ENCODE measurements at places on chromosomes 6 and 20.

- no peak for DNase-seq
These were observed 487.3 kb upstream of the JARID2 start for GRCh38 chr6:14758421-14759081.

- no peak for DNase-seq
These were observed 417.0 kb downstream of the HAO1 start for GRCh38 chr20:7523288-7523687.

DNA sequence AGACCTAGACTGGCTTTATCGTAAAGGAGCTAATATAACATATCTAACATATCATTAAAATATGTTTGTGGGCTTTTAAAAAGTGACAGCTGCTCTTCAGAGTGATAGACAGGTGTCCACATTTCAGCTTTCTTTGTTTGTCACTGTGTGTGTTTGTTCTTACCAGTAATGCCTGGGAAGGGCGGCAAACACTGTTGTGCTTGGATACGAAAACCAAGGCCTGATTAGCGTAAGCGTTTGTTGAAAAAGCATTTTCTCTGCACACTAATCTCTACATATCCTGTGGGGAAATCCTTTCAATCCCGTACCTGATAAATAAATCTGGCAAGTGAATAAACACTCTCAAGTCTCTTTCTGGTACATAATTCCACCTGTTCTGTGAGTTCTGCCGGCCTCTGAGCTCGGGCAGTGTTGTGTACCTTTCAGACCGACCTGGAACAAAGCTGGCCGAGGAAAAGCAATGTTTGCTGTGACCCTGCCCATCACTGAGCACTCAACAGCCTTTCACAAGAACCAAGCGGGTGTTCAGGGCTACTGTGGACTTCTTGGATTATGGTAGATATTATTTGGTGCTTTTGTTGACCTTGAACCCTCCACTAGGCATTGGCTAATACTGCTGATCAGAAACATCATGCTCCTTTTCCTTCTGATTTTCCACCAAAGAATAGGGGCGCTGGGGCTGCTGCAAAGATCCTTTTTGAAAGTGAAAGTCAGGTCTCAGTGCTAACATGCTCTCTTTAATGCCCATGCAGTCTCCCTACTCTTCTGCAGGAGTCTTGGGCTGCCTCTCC is 100.4 kb downstream of the CD83 start:
- DNase-seq, result no peak

- DNase-seq, result peak; percentile 48
These were observed 102.6 kb downstream of the PERP start for GRCh38 chr6:138004430-138005287.

GRCh38 chr6:6851059-6851948 is 256.5 kb upstream of the RREB1 start:
- no peak for DNase-seq

DNA sequence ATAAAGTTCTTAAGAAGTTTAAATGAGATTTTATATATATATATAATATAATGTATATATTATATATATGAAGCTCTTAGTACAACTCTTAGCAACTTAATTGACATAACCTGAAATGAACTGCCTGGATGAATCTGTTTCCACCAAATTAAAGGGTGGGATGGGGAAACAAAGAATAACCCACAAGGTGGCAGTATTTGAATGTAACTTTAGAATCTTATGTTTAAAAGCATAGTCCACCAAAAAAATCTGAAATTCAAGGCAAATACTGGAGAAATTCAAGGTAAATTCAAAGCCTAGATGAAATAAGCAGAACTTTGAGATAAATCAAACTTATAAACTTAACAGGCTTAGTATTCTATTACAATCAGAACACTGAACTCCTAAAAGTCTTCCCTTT is 4.4 kb upstream of the IBTK start:
- no peak for DNase-seq

- peak; percentile 16 for DNase-seq
These were observed 578 bp downstream of the RGL2 start for GRCh38 chr6:33297956-33298772.

GRCh38 chr20:33740189-33740588 is 8.4 kb downstream of the ZNF341 start:
- DNase-seq, result no peak

- DNase-seq, result peak; percentile 4
These were observed 56.8 kb downstream of the KCNS1 start for GRCh38 chr20:45044084-45044573.

DNA sequence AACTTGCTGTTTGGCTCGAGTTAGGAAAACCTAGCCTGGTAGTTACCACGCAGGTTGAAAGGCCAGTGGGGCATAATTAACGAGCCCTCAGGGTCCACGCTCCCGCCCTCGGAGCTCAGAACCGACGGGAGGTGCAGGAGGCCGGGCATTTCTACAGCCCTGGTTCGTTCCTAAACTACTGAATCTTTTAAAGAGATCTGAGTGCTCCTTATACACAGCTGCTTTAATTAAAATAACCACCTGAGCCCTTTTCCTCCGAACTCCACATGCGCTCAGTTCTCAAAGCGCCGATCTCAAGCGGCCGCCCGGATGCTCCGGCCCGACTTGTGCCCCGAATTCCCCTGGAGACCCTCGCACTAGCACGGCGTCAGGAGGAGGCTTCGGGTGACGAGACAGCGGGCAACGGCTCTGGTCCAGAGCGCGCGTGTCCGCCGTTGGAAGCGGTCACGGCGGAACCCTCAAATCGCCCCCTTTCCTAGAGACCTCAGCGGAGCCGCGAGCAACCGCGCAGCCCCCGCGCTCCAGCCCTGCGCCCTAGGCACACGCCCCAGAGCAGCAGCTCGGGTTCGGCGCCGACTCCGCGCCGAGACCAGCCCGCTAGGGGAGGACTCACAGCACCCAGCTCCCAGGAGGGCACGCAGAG is 397 bp downstream of the WDR27 start:
- peak; percentile 17 for DNase-seq

DNA sequence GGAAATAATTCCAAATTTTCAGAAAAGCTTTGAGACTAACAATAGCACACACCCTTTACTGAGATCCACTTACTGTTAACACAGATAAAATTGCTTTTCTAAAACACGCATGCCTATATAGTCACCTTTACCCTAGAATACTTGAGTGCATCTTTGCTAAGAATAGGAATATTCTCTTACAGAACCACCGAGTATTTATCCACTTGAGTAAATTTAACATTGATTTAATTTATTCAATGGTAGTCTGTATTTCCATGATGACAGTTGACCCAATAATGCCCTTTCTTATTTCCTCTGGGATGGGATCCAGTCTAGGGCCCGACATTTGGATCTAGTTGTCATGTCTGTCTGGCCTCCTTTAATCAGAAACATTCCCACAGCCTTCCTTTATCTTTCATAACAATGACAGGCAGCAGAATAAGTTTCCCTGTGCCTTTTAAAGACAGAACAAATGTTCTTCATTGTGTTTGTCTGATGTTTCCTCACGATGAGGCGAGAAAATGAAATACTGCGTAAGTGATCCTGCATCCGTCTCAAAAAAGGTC is 56.6 kb upstream of the ERVFRD-1 start:
- DNase-seq, result no peak

DNA sequence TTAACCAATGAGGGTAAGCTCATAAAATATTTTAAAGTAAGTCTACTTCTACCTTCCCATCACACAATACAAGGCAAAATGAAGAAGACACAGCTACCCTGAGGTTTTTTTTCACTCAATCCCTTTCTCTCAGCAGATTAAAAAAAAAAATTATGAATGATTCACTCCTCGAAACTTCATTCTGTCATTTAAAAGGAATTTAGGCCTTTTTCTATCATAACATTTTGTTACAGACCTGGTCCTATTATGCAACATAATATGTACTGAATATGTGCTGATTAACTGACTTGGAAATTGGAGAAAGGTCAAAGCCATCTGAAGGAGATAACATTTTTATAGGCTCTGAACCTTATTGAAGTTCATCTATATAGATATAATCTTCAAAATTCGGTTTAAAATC is 45.5 kb downstream of the PRL start:
- DNase-seq, result no peak

GRCh38 chr6:33641602-33642001 is 20.5 kb downstream of the ITPR3 start:
- DNase-seq, result no peak

DNA sequence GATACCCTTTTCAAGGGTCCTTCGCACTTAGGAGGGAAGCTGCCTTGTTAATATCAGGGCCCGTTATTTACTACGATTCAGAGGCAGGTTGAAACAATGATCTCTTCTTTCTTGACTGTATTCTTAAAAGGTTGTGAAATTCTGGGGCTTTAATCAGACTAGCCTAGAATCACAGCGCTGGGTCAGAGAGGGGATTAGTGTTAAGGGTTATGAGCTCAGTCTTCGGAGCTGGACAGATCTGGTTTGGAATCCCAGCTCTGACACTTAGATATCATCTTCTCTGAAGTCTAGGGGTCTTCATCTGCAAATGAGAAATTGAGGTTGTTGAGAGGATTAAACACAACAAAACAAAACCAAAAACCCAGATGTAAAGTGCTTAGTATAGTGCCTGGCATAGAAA is 77.4 kb downstream of the CD83 start:
- DNase-seq, result no peak

DNA sequence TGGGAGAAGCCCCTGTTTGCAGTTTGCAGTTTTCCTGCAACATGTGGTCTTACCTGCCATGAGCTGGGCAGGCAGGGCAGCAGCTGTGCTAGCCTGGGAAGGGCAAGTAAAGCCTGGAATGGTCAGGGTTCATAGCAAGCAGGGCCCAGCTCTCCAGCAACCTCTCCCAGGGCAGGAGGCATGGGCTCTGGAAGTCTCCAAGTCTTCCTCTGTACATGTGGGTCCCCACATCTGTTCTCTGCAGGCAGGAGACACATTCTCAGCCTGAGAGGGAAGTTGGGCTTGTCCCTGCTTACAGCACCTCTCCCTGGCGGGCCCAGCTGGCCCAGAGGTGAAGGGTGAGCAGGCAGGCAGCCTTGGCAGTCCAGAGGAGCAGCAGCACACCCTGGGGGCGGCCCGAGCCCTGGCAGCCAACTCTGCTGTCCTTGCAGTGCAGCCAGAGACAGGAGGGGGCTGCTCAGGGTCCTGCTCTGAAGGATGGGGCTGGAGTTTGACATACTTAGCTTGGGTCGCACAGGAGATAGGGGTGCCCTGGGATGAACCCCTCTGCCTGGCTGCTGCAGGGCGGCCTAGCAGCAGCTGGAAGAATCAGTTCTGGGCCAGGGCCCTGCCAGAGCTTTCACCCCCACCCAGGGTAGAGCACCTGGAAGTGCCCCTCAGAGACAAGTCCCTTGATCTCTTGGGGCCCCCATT is 176.0 kb downstream of the MRPL14 start:
- no peak for DNase-seq

- no peak for DNase-seq
These were observed 64.7 kb downstream of the C6orf118 start for GRCh38 chr6:165244524-165245247.

- no peak for DNase-seq
These were observed 17.3 kb upstream of the POLR1H start for GRCh38 chr6:30043744-30044143.

GRCh38 chr20:5621305-5621704 is 128.9 kb upstream of the SHLD1 start:
- DNase-seq, result peak; percentile 87

- DNase-seq, result no peak
These were observed 121.2 kb downstream of the SULF2 start for GRCh38 chr20:47664068-47664437.

DNA sequence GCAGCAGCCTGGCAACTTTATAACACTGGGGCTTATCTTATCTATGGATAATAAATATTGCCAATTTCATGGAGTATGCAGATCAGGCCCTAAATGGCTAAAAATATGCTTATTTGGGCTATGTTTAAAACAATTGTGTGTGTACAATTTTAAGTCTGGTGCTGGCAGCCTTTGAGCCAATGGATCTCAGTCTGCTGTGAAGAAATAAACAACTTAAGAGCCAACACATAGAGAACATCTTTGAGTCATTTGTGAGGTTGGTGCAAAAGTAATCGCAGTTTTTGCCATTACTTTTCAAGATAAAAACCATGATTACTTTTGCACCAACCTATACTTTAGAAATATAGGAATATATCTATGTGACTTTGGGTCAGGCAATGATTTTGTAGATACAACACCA is 129.1 kb upstream of the CARMIL1 start:
- no peak for DNase-seq

DNA sequence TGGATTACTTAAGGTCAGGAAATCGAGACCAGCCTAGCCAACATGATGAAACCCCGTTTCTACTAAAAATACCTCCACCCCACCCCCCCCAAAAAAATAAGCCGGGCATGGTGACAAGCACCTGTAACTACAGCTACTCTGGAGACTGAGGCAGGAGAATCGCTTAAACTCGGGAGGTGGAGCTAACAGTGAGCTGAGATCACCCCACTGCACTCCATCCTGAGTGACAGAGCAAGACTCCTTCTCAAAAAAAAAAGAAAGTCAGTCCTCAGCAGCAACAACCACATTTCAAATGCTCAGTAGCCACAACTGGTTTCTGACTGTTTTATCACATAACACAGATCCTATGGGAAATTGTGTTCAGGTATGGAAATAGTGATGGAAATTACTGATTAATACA is 135.3 kb downstream of the HFE start:
- DNase-seq, result peak; percentile 3

DNA sequence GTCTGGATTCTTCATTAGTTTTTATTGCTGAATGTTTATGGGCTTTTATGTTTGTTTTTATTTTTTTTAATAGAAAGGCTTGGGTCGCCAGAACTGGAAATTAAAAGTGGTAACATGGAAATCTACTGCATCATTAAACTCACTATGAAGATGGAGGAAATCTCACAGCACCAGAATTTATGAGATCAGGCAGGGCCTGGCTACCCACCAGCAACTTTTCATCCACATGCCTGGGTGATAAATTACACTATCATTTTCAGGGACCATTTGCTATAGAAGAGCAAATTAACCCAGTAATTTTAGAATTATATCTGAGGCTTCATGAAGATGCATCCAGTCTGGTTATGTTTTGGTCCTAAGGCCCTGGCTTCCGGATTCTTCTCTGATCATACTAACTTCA is 57.8 kb upstream of the PLCB4 start:
- no peak for DNase-seq

DNA sequence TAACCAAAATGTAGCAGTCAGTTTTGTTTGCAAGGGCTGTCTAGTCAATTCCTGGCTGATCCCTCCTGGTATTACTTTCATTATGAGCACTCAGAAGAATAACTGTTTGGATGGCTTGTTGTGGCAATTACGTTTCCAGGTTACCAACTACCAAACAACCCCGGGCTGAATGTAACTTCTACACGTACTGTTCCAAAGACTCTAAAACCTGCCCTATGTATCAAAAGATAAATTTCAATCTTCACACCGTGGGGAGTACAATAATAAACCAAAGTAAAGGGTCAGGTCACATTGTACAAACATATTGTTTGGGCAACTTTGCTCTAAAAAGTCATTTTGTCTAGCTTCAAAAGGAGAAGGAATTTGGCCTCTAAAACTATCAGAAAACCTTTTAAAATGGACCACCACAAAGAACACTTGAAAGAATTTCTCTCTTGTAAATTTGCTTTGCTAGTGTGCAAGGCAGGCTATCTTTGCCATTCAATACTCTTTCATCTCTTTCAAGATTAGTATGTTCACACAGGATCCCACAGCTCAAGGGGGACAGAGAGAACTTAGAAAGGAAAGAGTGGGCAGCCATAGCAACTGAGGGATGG is 27.6 kb downstream of the DCDC2 start:
- no peak for DNase-seq

GRCh38 chr6:91083211-91083610 is 496.3 kb upstream of the MAP3K7 start:
- no peak for DNase-seq
